BJ (cell line): ENCODE measurements at places on chromosomes 5 and 9.

GRCh38 chr5:111387361-111387760, 125.0 kb downstream of the STARD4 start:
- no peak for DNase-seq

- DNase-seq, result no peak
Observed at GRCh38 chr5:5551499-5551898, 129.0 kb downstream of the ICE1 start.

DNA sequence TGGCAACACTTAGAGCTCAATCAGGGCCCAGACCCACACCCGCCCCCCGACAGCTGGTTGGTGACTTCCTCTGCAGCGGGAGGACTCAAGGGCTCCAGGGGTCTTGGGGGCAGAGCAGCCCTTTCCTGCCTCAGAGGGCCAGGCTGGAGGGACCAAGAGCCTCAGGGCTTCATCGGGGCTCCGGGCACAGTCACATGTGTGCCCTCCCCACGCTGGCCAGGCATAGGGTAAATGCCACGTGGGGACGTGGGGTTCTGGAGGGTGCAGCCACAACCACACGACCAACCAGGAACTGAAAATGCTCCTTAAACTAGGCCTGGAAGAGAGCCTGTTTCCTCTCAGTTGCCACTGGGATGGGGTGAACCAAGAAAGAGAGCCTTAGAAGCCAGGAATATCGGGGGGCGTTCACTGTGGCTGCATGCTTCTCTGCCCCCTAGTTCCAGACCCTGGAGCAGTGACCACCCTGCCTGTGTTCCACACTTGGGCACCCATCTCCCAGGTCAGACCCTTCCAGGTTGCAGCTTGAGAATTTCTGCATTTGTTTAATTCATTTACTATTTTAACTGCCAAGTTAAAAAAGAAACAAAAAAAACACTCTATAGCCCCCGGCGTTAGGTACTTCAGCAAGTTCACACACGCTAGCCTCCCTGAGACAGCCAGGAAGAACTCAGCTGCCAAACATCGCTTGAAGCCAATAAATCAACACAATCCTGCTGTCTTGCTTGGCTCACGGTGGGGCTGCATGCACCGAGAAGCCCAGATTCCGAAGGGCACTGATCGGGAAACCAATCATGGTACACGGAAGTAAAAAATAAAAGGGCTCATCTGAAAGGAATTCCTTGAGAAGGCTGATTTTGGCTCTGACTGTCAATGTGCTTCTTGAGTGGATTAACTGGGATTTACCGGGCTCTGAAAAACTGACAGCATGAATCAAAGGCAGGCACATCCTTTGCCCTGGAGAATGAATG, 56.1 kb upstream of the PHYKPL start:
- no peak for DNase-seq

GRCh38 chr9:5832071-5832537, 813 bp downstream of the ERMP1 start:
- no peak for DNase-seq

DNA sequence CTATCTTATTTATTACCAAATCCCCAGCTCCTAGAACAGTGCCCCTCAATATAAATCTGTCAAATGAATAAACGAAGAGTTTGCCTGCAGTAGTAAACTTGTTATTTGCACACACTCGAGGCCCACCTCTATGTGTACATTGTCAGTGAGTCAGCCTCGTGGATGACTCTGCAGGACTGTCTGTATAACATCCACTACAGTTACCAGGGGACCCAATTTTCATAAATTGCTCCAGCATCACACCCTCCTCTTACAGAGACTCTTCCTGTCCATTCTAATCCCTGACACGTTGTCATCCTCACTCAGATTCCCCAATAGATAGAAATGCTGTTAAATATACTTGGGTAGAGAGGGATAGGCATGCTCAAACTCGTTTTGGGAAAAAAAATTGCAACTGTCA, 478.5 kb downstream of the RAB3C start:
- DNase-seq, result no peak

- DNase-seq, result peak; percentile 74
Observed at GRCh38 chr9:109012009-109012875, 1.1 kb downstream of the CTNNAL1 start.

GRCh38 chr5:1755321-1755949, 44.2 kb downstream of the MRPL36 start:
- DNase-seq, result no peak

DNA sequence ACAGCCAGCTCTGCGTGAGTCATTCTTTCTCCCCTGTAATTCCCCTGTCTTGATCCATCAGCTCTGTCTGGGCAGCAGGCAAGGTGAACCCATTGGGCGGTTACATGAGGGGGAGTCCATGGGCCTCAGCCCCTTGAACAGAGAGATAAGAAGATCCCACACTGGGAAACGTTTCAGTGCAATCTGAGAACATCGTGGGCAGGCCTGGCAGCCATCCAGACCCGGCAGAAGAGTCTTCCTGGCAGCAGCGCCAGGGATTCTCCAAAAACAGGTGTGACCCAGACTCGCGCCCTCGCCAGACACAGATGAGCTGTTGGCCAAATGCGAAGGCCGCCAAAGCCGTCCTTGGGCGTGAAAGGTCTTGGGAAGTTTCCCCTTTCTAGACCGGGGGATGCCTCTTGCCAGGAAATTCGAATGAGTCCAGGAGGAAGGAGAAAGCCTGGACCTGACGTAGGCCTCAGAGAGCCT, 6.4 kb upstream of the SLC12A7 start:
- DNase-seq, result no peak

- DNase-seq, result no peak
Observed at GRCh38 chr5:80781356-80781755, 126.6 kb upstream of the DHFR start.

DNA sequence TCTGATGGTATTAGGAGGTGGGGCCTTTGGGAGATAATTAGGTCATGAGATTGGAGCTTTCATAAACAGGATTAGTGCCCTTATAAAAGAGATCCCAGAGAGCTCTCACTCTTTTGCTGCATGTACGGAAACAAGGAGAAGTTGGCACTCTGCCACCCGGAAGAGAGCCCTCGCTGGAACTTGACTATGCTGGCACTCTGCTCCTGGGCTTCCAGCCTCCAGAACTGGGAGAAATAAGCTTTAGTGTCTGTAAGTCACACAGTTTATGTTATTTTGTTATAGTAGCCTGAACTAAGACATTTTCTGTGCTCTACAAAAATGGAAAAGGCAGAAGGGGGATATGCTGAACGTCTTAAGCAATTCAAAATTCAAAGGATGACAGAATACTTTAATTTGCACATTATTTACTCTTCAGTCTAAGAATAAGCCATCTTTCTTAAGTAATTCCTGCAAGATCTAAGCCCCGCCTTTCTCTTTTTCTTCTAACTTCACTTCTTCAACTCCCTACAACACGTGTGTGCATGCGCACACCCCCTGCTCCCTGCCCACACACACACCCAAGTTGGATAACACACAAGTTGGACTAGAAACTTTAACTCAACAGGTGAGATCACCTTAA, 17.3 kb downstream of the NFIB start:
- no peak for DNase-seq

DNA sequence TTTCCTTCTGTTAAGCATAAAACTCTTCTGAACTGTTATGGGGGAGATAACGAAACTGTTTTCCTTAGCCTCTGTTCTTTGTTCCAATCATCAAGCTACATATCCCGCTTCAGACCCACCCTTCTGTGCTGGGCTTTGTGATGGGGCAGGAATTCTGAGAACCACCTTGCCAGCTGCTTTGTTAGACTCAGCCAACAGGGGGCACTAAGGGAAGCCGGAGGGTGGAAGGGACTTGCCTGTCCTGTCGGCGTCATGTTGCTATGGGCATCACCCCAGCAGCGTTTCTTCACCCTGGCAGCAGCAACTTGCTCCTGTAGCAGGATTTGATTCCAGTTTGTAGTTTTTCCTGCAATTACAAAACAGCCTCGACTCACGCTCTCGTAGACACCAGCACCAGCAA, 169.1 kb downstream of the CAAP1 start:
- DNase-seq, result no peak

GRCh38 chr9:79501546-79501945, 70.2 kb upstream of the TLE4 start:
- no peak for DNase-seq

GRCh38 chr9:109639674-109640579, 140.1 kb upstream of the PALM2AKAP2 start:
- no peak for DNase-seq

DNA sequence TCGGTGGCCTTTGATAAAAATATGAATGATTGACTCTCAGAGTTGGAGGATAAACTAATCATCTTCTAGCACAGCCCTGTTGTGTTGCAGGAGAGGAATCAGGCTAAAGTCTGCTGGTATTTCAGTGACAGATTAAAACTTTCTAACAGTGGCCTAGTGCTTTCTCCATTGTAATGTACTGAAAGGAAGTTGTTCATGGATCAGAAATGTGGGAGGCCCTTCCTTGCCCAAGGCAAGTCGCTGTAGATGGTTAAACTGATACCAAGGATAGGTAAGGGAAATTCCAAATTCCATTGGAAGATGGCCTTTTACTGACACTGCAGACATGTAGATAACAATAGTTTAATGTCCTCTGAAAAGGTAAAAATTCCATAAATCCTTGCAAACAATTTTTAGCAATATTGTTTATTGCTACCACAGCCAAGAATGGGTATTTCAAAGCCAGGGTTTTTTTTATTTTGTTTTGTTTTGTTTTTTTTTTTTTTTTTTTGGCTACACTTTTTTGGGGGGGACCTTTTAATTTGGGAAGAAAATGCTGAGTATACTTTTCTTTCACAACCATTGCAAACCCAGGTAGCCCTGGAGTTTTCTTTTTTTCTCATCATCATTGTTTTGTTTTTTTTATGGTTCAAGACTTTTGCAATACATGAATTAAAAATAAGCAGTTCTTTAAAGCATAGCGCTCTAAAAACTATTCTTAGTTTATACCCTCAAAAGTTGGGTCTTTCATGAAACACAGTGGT, 35.5 kb downstream of the WDR36 start:
- no peak for DNase-seq

DNA sequence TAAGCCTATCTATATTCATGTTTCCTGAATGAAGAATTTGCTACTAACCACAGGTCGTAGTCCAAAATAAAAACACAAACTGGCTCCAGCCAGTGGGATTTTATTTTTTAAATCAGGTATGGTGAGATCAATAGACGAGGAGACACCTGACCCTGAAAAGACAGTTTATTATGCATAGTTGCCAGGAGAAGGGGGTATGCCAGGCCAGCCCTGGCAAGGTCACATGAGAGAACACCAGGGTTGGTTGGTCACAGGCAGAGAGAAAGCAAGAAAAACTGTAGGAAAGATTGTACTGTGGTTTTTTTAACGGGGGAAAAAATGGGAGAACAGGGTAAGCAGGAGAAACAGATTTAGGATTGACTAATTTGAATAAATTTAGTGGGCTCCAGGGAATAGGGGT, 125.3 kb downstream of the CDH18 start:
- DNase-seq, result no peak

GRCh38 chr9:18296702-18297055, 177.3 kb upstream of the ADAMTSL1 start:
- no peak for DNase-seq

DNA sequence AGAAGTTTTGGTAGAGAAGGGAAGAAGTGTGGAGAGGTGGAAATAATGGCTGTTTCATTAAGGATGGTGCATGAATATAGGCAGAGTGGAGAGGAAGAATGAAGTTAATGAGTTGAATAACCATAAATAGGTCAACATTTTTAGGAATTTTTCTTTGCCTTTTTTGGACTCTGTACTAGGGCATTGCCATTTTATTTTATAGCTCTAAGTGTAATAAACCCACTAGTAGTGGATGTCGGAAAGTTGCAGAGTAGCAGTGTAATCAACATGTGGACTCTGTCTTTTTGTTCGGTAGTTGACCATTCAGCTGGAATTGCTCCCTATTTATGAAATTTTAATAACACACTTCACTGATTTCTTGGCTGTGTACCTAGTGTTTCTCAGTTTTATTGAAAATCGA, 199.1 kb downstream of the WDR70 start:
- no peak for DNase-seq

- DNase-seq, result no peak
Observed at GRCh38 chr5:122996091-122996490, 40.4 kb downstream of the PPIC start.

GRCh38 chr9:4862506-4863250, 69.9 kb downstream of the RCL1 start:
- DNase-seq, result no peak

- no peak for DNase-seq
Observed at GRCh38 chr9:37752642-37753488, 740 bp upstream of the TRMT10B start.

- DNase-seq, result no peak
Observed at GRCh38 chr5:158820891-158821290, 278.8 kb downstream of the EBF1 start.

DNA sequence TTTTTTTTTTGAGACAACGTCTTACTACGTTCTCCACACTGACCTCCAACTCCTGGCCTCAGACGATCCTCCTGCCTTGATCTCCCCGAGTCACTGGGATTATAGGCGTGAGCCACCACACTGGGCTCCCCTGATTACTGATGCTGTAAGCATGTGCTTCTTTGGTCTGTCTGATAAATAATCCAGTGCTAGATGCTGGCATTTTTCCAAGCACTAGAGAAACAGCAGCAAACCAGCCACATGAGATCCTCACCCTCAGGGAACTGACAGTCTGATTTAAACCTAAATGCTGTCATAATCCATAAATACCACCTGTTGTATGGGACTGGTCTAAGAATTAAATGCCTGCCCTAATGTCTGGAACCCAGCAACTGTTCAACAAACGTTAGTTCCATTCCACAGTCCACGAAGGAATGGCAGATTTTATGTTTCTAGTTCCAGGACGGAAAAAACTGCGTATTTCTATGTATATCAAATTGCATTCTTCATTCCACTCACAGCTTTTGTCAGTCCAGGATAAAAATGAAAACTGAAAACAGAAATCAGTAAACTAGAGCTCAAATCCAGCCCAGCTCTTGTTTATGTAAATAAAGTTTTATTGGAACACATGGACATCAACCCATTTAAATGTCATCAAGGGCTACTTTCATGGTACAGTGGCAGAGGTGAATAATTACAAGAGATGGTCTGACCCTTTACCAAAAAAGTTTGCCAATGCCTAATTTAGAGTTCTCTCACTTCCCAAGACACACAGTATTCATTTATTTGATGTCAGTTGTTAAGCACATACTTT, 20.1 kb downstream of the SLC35D2 start:
- no peak for DNase-seq

- DNase-seq, result no peak
Observed at GRCh38 chr9:83630938-83631457, 8.1 kb downstream of the IDNK start.

DNA sequence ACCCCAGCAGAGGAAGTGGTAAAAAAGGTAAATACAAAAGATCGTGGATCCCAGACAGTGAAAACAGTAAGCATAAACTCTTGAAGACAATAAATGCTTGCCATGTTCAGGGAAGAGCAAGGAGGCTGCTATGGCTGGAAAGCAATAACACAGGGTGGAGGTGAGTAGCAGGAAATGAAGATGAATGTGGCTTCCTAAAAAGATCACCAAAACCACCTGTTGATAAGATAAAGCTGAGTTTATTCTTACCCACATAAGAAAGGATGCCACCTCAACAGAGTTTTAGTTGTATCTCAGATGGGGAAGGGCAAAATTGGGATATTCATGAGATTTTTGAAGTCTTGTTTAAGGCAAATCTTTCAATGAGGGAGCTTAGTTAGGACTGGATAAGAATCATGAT, 273.3 kb downstream of the MSX2 start:
- DNase-seq, result no peak
